ENCODE measurements at places on chromosomes 1 and 21.
A peak's percentile ranks its signal among the peaks of the same experiment; 100 is the strongest.

DNA sequence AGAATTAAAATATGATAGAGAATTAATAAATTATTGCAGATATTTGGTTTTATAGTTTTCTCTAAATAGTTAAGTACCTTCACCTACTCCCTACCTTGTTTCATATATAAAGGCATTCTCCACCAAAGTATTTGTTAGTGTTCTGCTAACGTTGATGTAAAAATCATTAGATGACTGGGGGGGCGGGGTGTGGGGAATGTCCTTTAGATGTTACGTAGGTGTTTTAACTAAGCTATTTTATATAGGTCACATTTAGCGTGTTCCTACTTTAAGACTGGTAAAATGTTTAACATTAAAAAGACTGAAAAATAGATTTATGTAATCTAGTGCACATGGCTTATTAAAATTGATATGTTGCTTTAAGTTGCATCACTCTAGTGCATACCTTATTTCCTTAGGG is 48.6 kb downstream of the PTPRC start:
- DNase-seq, result no peak

DNA sequence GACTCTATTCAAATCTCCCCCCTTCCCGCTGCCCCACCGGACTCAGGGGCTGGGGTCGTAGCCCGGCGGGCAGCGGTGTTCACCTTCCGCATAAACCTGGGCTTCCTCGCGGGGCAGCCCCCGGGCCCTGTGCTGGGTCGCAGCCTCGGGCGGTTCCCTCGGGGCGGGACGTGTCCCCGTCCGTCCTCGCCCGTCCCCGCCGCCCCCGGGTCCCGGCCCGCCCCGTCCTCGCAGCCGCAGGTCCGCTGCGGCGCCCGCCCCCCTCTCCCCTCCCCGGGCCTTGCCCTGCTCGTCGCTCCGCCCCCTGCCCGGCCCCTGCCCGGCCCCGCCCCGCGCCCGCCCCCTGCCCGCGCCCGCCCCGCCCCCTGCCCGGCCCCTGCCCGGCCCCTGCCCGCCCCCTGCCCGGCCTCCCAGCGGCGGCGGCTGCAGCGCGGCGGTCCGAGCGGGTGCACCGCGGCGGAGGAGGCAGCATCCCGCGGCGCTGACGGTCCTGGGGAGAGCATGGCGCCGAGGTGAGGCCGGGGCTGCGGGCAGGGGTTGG is at the start of gene COL18A1:
Gene COL18A1, plus strand, starts transcription at position 436 of the 541 bp plus-strand sequence. Its CDS starts 66 bp downstream, at position 502.
- DNase-seq, result no peak

GRCh38 chr1:244339776-244340175 is 111.9 kb downstream of the ADSS2 start:
- no peak for DNase-seq

DNA sequence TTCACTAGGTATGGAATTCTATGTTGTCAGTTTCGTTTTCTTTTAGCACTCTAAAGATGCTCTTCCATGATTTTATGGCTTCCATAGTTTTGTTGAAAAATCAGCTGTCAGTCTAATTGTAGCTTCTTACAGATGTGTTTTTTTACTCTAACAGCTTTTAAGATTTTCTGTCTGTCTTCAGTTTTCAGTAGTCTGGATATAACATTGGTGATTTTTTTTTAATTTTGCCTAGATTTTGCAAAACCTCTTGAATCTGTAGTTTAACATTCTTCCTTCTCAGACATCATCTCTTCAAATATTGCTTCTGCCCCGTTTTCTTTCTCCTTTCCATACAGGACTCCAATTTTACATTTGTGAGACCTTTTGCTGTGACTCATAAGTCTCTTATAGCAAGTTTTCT is 17.9 kb upstream of the DYRK1A start:
- DNase-seq, result no peak

GRCh38 chr1:234295626-234296025 is 77.6 kb upstream of the COA6 start:
- no peak for DNase-seq

- DNase-seq, result no peak
These were observed 1.4 kb downstream of the ACOT7 start for GRCh38 chr1:6391951-6392808.

- DNase-seq, result no peak
These were observed 178.7 kb downstream of the TNR start for GRCh38 chr1:175564723-175565122.

DNA sequence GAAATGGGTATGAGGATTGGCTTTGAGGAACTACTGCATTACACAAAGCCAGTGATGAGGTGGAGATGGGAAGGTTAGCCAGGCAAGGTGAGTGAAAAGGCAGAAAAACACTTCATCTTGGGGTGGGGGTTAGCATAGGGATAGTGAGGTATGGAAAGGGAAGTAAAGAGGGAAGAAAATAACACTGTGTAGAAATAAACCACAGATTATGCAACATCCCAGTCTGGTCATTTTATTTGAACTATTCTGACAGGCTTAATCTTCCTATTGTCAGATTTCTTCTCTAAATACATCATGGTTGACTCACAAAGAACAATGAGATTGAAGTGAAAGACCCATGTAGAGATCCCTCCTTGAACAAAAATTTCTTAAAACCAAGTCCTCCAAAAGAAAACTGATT is 640.2 kb downstream of the PTPRC start:
- DNase-seq, result peak; percentile 59

- DNase-seq, result peak; percentile 65
These were observed 17.2 kb upstream of the RLF start for GRCh38 chr1:40143891-40144575.

- peak; percentile 22 for DNase-seq
These were observed 36.2 kb upstream of the KCNA10 start for GRCh38 chr1:110554871-110555801.

DNA sequence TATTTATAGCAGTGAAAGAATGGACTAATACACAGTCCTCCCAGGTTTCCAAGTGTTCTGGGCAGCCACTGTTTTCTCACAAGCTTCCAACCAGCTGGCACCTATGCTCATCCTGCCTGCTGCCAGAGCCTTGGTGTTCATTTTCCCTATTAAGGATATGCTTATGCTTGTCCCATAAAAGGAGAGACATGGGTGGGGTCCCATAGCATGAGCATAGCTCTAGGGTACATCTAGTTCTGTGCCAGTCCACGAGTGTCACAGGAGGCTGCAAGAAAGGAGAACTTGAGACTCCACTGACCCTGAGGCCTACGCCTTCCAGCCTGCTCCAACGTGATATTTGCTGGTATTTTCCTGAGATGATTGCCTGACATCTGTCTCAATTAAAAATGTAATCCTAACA is 192.4 kb upstream of the PTGFR start:
- no peak for DNase-seq

DNA sequence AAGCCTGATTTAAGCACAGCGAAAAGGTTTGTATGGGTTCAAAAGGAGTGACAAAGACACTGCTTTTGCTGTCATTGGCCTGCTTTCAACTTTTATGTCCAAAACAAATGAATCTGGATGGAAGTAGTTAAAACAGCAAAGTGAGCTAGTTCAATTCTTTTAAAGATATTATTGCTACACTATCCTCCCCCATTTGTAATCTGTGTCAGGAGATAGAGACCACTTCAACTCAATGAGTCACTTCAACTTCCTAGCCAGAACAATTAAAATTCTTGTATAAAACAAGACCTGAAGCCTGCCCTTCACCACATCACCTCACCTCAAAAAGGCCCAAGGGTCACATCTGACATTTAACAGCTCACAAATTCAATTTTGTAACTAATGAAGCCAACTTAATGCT is 364.1 kb upstream of the LYPLAL1 start:
- no peak for DNase-seq

GRCh38 chr1:163161841-163162240 is 40.9 kb downstream of the RGS5 start:
- DNase-seq, result no peak

- peak; percentile 64 for DNase-seq
These were observed 49.6 kb downstream of the TNFRSF8 start for GRCh38 chr1:12112711-12113161.

- DNase-seq, result no peak
These were observed 150.7 kb upstream of the COL6A1 start for GRCh38 chr21:45830720-45831366.

DNA sequence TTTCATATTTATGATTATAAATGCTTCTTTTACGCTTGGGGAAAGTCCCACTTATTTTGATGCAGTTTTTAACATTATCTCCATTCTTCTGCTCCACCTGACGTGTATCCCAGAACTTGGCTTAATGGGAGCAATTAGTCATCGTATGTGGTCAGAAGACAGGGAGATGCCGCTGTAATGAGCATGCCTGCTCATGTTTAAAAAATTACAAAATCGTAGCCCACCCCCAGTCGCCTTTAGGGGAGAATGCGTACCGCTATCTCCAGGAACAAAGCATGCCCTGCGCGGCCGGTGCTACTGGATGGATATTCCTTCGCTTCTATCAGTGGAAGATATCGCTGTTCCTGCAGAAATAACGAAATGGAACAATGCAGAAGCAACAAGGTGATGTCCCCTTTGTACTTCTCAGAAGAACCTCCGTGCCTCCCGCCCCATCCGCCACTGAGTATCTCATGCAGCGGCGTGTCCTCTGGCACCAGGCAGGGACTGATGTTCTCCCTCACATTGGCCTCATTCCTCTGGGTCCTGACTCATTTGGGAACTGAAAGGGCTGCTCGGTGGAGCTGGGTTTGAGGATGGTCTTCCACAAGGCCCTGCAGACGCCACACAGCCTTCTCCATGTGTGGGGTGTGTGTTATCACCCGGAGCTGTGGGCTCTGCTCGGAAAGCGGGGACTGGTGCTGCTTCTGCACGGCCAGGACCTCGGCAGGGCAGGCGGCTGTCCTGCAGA is 116.3 kb upstream of the COL6A1 start:
- DNase-seq, result peak; percentile 93

- DNase-seq, result no peak
These were observed 30.0 kb downstream of the CDK18 start for GRCh38 chr1:205534444-205534985.

- DNase-seq, result no peak
These were observed 367.5 kb upstream of the C1orf174 start for GRCh38 chr1:4267381-4268261.

DNA sequence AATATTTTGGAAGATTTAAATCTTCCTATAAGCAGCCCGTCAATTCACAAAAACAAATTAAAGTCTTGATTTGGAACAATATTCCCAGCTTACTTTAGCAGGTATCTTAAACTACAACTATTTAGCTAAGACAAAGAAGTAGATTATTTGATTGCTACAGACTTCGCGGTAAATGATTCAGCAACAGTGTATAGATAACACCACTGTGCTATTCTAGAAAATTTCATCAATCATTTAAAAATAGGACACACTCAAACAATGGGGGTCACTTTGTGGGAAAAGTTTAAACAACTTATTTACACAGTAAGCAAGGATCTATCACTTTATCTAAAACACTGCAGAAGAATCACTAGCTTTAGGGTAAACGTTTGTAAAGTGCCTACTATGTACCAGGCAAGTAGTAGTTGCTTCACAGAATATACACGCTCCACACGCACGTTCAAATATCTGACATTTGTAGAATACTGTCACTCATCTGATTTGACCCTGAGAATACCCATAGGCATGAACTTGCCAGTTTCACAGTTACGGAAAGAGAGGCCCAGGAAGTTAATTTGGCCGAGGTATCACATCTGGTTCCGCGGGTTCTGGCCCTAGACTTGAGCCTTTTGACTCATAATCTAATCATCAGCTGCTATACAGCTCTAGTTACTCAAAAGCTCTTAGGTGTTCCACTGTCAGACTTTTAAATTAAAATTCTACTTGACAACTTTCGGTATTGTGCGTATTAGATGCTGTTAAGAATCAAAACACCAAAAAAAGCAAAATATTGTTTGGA is 876 bp downstream of the DENND2C start:
- DNase-seq, result peak; percentile 13

GRCh38 chr1:41390573-41390972 is 29.3 kb downstream of the FOXO6 start:
- DNase-seq, result no peak

DNA sequence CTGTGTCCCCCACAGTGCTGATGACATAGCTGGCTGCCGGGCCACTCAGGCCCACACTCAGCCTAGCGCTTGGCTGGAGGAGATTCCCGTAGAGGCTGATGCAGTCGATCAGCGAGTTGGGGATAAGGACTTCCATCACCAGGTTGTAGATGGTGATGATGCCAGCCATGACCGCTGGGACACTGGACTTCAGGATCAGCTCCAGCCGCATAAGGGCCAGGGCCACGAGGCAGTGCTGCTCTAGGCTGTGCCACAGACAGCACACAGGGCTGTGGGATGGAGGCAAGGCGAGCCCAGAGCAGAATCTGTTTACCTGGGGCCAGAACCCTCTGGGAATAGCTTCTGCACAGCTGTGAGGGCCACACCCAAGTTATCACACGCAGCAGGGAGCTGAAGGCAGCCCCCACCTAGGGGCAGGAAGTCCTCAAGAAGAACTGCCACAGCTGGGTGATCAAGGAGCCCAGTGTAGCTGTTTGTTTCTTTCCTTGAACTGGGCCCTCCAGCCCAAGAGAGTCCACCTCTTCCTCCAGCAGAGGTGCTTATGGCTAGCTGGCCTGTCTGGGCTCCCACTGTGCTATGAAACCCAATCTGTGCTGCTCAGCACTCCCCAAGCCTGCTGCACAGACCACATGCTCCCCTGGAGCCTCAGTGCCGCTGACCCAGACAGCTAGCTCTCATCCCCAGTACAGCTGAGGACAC is 6.2 kb downstream of the SLC2A1 start:
- DNase-seq, result peak; percentile 72

- DNase-seq, result no peak
These were observed 112.6 kb upstream of the B3GALT2 start for GRCh38 chr1:193299038-193299437.

GRCh38 chr1:229554886-229555621 is 3.5 kb downstream of the ABCB10 start:
- DNase-seq, result no peak

DNA sequence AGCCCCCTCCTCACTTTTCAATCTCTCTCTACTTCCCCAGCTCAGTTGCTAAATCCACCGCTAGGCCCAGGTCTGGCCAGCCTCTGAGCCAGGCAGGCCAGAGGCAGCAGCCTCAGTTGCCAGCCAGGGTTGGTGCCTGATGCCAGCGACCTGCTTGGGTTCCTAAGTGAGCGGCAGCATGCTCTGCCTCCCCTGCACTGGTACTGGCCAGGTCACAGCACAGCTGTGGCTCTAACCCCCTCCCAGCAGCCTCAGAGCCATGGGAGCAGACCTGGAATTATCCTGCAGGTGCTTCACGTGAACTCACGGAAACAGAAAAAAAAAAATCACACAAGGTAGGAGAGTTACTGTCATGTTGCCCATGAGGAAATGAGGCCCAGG is 82.5 kb upstream of the ATF3 start:
- DNase-seq, result no peak

DNA sequence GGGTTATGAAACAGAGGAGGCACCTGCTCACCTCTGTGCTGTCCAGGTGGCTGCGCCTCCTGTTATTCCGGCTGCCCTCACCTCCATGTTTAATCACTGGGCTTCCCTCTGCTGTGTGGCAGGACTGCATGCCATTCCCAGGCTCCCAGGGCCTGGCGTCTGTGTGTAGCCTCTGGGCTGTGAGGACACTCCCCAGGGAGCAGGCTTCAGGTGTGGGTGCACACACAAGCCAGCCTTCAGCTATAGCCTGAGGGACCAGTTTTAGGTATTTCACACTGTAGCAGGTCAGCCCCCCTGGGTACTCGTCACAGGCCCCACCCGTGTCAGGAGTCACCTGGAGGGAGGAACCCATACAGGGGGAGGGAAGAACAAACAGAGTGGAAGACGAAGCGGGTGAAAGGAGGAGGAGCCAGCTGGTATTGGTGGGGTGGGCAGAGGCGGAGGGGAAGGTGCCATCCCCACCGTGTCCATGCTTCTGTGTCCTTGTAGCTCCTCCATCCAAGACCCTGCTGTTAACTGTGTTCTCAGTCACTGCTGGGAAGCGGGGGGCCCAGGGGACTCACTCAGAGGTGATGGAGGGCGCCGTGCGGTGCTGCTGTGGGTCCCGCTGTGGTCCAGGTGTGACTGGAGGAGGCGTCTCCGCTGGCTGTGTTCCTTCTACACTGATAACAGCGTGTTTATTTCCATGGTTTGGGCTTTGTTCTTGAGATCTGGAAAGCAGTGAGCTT is 158.6 kb downstream of the PGBD5 start:
- DNase-seq, result no peak
